ENCODE measurements at places on chromosomes 16 and 17. TPM values are rescaled to one million over a fixed set of nuclear protein-coding genes. Genes with fewer than 3 reads are reported as not detected.
A peak's percentile ranks its signal among the peaks of the same experiment; 100 is the strongest.

DNA sequence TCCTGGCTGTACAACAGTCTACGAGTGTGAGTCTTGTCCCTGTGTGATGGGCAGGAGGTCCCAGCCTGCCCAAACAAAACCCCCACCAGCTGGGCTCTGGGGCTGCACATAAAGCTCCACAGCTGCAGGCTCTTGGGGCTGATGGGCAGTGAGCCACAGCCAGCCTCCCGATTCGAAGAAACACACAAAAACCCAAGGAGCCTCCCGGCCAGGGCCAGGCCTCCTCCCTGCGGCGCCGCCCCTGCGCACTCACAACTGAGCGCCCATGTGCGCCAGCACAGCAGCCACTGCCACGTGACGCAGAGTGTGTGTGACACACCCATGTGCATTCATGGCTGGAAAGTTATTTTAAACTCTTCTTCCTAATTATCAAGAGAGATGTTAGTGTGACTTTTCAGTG is 30.6 kb upstream of the FAAP100 start:
- no peak for DNase-seq

DNA sequence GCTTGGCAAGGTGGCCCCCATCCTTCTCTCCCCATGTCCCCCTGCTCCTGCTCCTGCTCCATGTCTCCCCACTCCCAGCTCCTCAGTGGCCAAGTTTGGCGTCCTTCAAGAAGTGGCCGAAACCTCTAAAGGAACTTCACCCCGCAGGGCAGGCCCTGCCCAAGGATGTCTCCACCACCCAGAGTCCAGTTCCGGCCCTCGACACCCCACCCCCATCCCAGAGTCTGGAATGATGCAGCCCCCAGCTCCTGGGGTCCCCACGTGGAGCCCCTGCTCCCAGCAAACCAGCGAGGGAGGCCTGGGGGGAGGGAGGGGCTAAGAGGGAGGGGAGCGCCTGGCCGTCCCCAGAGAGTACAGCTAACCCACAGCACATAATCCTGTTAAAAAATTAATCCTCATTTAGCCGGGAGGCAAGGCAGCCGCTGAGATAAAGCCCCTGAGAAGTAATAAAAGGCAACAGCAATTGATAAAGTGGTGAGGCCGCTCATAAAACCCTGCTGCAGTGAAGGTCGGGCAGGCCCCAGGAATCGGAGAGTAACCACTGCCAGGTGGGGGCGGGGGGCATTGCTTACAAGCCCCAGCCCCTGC is 9.9 kb upstream of the ENPP7 start:
- DNase-seq: no peak

DNA sequence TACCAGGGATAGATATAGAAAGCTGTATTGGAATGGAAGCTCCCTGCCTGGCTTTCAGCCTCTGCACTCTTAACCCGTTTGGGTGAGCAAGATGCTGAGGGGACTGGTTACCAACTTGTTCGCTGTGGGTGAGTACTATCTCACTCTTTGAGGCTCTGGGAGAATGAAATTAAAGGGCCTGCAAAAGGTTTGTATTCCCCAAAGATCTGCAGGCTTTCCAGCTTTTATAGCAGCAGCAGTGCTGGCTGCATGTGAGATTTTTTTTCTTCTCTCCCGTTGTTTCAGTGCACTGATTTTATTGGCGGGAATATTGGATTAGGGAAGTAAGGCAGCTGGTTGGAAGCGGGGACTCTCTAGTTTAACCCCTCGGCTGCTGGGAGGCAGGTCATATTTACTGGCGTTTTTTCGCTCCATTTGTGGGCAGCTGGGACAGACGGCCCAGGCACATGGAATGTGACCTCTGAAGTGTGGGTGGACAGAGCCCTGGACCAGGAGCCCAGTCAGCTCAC is 30.9 kb downstream of the C17orf75 start:
- no peak for DNase-seq

DNA sequence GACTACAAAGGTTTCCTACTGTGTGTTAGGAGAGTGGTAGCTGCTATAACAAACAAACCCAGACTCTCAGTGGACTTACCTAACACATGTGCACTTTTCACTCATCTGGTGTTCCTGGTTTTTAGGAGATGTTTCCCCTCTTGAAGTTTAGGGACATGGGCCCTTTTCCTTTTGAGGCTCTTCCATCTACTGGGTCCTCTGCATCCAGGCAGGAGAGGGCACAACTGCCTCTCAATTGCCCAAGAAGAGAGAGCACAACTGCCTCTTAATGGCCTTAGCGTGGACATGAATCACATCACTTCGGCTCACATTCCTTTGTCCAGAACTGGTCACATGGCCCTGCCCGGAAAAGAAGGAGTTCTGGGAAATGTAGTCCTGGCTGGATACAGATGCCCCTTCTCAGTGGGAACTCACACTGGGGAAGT is 9.8 kb upstream of the TNRC6C start:
- peak; percentile 39 for DNase-seq

- DNase-seq: no peak
These were observed 10.2 kb downstream of the DPEP1 start for GRCh38 chr16:89623511-89624261.

DNA sequence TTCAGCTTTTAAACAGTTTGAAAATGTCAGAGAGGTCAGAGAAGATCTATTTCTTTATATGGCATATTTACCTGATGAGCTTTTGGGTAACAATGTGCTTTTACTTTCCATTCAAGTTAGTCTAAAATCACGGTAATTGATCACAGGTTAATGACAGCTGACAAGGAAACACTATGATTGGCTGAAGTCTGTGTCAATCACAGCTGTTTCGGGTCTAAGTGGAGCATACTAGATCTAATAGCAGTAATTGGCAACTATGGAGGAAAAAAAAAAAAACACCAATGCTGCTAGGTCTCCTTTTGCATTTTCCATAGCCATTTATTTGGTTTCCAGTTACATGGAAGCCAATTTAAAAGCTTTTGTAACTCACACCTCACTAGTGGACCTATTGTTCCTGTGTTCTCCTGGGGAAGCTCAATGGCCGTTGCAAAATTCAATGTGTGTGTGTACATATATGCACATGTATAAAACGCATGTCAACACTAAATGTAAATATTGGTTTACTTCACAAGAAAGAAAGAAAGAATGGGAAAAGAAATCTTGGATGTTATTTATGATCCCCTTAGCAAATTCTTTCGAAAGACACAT is 568.3 kb upstream of the ZFHX3 start:
- DNase-seq: no peak

Gene FAM20A
- total RNA-seq: 0.59 TPM

Gene SLC9A5
- total RNA-seq: 2.4 TPM

Measured in Calu3 (cell line).